ENCODE measurements at places on chromosomes 2 and 18.
A peak's percentile ranks its signal among the peaks of the same experiment; 100 is the strongest.

GRCh38 chr2:29017716-29018435 lies 36.8 kb downstream of the TOGARAM2 start:
- peaks cover 1% of the 10 kb centered on the region for H3K36me3 ChIP-seq
- no peak overlapping the region for H3K4me3 ChIP-seq
- no peak overlapping the region for H3K27ac ChIP-seq
- no peak for DNase-seq

- H3K27me3 ChIP-seq, result no peaks in the 10 kb centered on the region
- peaks cover 30% of the 10 kb centered on the region for H3K4me1 ChIP-seq
- peaks cover 19% of the 10 kb centered on the region for H3K36me3 ChIP-seq
- DNase-seq, result peak; percentile 86
- peak overlapping the region; percentile 91 for H3K4me3 ChIP-seq
Measured at GRCh38 chr2:178522950-178523595, 42.8 kb downstream of the PLEKHA3 start.

DNA sequence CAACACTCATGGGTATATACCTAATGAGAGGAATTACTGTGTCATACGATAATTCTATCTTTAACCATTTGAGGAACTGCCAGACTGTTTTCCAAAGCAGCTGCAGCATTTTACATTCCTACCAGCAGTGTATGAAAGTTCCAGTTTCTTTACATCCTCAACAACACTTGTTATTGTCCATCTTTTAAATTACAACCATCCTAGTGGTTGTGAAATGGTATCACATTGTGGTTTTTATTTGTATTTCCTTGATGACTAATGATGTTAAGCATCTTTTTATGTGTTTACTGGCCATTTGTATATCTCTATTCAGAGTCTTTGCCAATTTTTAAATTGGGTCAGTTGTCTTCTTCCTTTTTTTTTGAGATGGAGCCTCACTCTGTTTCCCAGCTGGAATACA lies 4.0 kb upstream of the CKAP2L start:
- no peak for DNase-seq
- peaks cover 2% of the 10 kb centered on the region for H3K36me3 ChIP-seq

DNA sequence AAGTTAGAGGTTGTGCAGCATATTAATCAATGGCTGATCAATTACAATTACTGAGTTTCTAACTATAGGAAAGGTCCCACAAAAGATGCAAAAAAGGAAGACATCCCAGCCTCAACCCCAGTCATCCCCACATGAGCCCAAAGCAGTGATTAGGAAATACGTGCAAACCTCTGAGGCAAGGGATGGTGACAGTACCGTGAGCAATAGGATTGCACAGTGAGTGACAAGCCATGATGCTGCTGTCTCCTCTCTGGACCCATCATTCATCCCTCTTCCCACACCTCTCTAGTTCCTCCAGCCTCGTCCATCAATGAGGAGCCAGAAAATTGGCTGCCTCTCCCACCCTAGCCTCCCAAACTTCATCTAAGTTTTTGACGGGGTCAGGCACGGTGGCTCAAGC lies 4.0 kb upstream of the SLC11A1 start:
- H3K4me1 ChIP-seq, result peaks cover 2% of the 10 kb centered on the region
- H3K36me3 ChIP-seq, result no peaks in the 10 kb centered on the region
- no peaks in the 10 kb centered on the region for H3K27me3 ChIP-seq
- H3K4me3 ChIP-seq, result no peak overlapping the region
- H3K27ac ChIP-seq, result no peak overlapping the region

GRCh38 chr2:210198326-210198725 lies 26.9 kb downstream of the ACADL start:
- H3K27me3 ChIP-seq, result peaks cover 14% of the 10 kb centered on the region
- no peak for DNase-seq
- no peak overlapping the region for H3K27ac ChIP-seq
- no peaks in the 10 kb centered on the region for H3K36me3 ChIP-seq
- peaks cover 5% of the 10 kb centered on the region for H3K4me1 ChIP-seq

DNA sequence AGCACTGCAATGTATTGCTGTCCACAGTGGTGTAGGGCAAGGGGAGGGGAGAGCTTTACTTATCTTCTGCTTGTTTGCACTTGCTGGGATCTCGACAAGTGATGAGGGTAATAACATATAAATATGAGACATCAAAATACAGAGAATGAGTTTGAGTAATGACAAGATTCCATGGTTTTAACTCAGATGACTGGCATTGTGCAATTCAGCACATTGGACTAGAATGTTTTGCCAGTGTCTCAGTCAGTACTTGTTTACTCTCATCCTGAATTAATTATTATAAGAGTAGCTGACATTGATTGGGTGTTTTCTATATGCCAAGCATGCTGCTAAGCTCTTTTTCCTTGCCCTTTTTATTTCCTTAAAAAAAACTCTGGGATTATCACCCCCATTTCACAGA lies 306.7 kb upstream of the MMADHC start:
- no peaks in the 10 kb centered on the region for H3K27me3 ChIP-seq
- H3K36me3 ChIP-seq, result no peaks in the 10 kb centered on the region
- no peaks in the 10 kb centered on the region for H3K4me1 ChIP-seq
- no peak overlapping the region for H3K4me3 ChIP-seq
- no peak overlapping the region for H3K27ac ChIP-seq

- no peaks in the 10 kb centered on the region for H3K36me3 ChIP-seq
- H3K27ac ChIP-seq, result no peak overlapping the region
- DNase-seq, result no peak
- no peaks in the 10 kb centered on the region for H3K4me1 ChIP-seq
- H3K27me3 ChIP-seq, result no peaks in the 10 kb centered on the region
Measured at GRCh38 chr2:117762454-117762853, 52.0 kb upstream of the DDX18 start.

DNA sequence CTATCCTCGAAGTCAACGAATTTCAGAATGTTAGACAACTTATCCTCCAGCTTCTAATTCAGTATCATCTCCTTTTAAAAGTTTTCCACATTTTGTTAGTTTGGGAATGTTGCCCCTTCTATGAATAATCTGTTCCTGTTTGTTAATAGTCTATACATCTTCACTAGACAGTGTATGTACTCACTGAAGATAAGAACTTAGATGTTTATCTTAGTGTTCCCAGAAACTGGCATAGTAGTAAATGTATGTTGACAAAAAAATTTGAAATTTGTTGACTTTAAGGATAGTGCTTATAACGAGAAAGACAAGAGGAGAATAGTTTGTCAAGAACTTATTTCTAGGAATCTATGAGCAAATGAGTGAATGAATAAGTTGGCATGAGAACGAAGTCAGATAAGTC lies 162.0 kb upstream of the GULP1 start:
- H3K27ac ChIP-seq, result no peak overlapping the region
- H3K4me3 ChIP-seq, result no peak overlapping the region
- DNase-seq, result no peak
- H3K36me3 ChIP-seq, result no peaks in the 10 kb centered on the region

- H3K27me3 ChIP-seq, result no peaks in the 10 kb centered on the region
- H3K4me1 ChIP-seq, result peaks cover 56% of the 10 kb centered on the region
- no peak overlapping the region for H3K4me3 ChIP-seq
- no peak for DNase-seq
Measured at GRCh38 chr18:63253014-63253413, 66.6 kb downstream of the BCL2 start.

GRCh38 chr18:51038110-51038509 lies 8.1 kb downstream of the SMAD4 start:
- H3K27ac ChIP-seq, result peak overlapping the region; percentile 59
- no peaks in the 10 kb centered on the region for H3K27me3 ChIP-seq
- no peak for DNase-seq
- H3K36me3 ChIP-seq, result peaks cover 26% of the 10 kb centered on the region

GRCh38 chr2:15719566-15720313 lies 128.1 kb downstream of the DDX1 start:
- no peaks in the 10 kb centered on the region for H3K4me1 ChIP-seq
- H3K4me3 ChIP-seq, result no peak overlapping the region
- DNase-seq, result no peak
- no peaks in the 10 kb centered on the region for H3K36me3 ChIP-seq
- H3K27ac ChIP-seq, result no peak overlapping the region

- H3K36me3 ChIP-seq, result peaks cover 9% of the 10 kb centered on the region
- H3K27me3 ChIP-seq, result no peaks in the 10 kb centered on the region
- peak overlapping the region; percentile 43 for H3K27ac ChIP-seq
- peak; percentile 53 for DNase-seq
- H3K4me1 ChIP-seq, result peaks cover 11% of the 10 kb centered on the region
Measured at GRCh38 chr2:127398239-127398590, 10.4 kb upstream of the MAP3K2 start.

DNA sequence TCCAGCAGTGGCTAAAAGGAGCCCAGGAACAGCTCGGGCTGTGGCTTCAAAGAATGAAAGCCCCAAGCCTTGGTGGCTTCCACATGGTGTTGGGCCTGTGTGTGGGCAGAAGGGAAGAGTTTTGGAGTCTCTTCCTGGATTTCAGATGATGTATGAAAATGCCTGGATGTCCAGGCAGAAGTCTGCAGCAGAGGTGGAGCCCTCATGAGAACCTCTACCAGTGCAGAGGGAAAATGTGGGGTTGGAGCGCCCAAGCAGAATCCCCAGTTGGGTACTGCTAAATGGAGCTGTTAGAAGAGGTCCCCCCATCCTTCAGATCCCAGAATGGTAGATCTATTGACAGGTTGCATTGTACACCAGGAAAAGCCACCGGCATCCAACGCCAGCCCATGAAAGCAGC lies 412.1 kb downstream of the TDRD15 start:
- H3K4me1 ChIP-seq, result no peaks in the 10 kb centered on the region
- peaks cover 2% of the 10 kb centered on the region for H3K36me3 ChIP-seq
- no peak overlapping the region for H3K27ac ChIP-seq
- H3K4me3 ChIP-seq, result no peak overlapping the region
- H3K27me3 ChIP-seq, result no peaks in the 10 kb centered on the region
- DNase-seq, result no peak

- no peak for DNase-seq
- H3K27ac ChIP-seq, result no peak overlapping the region
- H3K4me1 ChIP-seq, result no peaks in the 10 kb centered on the region
- H3K27me3 ChIP-seq, result no peaks in the 10 kb centered on the region
Measured at GRCh38 chr2:220999356-220999755, 572.7 kb downstream of the EPHA4 start.

DNA sequence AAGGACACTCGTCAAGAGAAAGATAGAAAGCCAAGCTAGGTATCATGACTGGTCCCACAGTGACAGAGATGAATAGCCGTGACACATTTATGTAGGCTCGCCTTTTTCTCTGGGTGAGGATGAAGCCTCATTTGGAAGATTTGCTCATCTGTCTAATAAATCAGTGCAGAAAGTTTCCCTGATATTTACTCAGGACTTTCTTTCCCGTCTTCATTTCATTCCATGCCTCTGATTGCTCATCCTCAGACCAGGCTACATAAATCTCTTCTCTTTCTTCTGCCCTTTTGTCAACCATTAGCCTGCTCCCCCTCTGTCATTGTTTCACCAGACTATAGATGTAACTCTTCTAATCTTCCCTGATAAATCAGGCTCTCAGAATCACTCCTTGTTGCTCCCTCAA lies 361.8 kb upstream of the MEIS1 start:
- H3K4me1 ChIP-seq, result no peaks in the 10 kb centered on the region
- no peak overlapping the region for H3K27ac ChIP-seq
- no peak overlapping the region for H3K4me3 ChIP-seq
- DNase-seq, result no peak
- no peaks in the 10 kb centered on the region for H3K36me3 ChIP-seq

DNA sequence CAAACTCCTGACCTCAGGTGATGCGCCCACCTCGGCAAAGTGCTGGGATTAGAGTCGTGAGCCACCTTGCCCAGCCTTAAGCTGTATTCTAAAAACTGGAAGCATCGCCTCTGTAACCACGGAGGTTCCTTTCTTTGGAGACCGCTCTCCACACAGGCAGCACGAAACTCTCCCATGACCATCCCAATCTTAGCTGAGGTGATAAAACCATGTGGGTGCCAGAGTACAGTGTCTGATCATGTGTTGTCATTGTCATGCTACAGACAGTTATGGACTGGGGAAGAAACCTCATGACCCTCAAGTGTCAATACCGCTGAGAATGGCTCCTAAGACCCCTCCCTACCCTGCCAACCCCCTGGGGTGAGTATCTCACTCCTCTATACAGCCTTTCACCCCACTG lies 41.4 kb upstream of the EPG5 start:
- H3K27me3 ChIP-seq, result no peaks in the 10 kb centered on the region
- DNase-seq, result no peak
- peaks cover 36% of the 10 kb centered on the region for H3K36me3 ChIP-seq

Measured in activated naive CD8-positive, alpha-beta T cell treated with anti-CD3 and anti-CD28 coated beads for 36 hours (primary cell).